ENCODE measurements at places on chromosomes 13 and 19. TPM values are rescaled to one million over a fixed set of nuclear protein-coding genes. Genes with fewer than 3 reads are reported as not detected.

TRPC4 gene
- total RNA-seq: 0.20 TPM

ZNF567 gene
- total RNA-seq: 11.0 TPM

C3 gene
- total RNA-seq: 658 TPM

GRCh38 chr13:48562296-48563066 is 29.6 kb upstream of the RCBTB2 start:
- H3K27ac ChIP-seq: no peak overlapping the region
- H3K4me3 ChIP-seq: no peak overlapping the region
- H3K36me3 ChIP-seq: no peaks in the 10 kb centered on the region
- no peaks in the 10 kb centered on the region for H3K27me3 ChIP-seq
- H3K4me1 ChIP-seq: no peaks in the 10 kb centered on the region

PSG3 gene
- not detected for total RNA-seq

DNA sequence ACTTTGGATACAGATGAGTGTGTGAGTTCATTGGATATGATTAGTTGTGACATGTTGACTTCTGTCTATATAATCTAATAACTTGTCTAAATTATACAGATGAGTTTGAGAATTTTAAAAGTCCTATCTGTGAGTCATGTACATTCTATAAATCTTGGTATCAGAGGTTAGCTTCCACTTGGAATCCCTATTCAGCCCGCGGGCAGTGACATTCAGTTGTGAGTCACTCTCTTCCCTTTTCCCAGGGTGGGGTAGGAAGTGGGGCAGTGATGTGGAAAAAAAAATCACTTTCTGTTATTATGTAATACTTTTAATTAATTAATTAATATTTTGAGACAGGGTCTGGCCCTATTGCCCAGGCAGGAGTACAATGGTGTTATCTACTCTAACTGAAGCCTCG is 33.0 kb upstream of the ZNF808 start:
- H3K4me1 ChIP-seq: no peaks in the 10 kb centered on the region
- no peak for DNase-seq
- H3K4me3 ChIP-seq: no peak overlapping the region
- no peaks in the 10 kb centered on the region for H3K27me3 ChIP-seq
- no peak overlapping the region for H3K27ac ChIP-seq
- no peaks in the 10 kb centered on the region for H3K36me3 ChIP-seq

DNA sequence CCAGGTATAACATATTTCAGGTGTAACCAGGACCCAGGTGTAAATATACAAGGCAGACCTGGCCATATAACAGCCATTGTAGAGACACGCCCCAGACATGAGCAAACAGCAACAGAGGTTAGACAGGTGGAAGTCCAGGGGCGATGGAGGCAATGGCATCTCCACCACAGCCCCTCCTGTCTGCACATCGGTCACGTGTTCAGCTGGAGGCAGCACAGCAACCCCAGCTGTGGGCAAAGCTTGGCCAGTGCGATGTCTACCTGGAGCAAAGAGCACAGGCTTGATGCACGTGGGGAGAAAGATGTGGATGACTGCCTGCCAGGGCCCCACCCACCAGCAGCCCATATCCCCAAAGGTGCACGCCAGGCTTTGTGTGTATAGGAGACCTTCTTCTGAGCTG is 4.4 kb downstream of the CYP4F2 start:
- no peaks in the 10 kb centered on the region for H3K27me3 ChIP-seq
- no peaks in the 10 kb centered on the region for H3K36me3 ChIP-seq
- H3K4me3 ChIP-seq: no peak overlapping the region

GRCh38 chr13:107974409-107974808 is 240.9 kb downstream of the LIG4 start:
- no peaks in the 10 kb centered on the region for H3K36me3 ChIP-seq
- no peak overlapping the region for H3K27ac ChIP-seq
- DNase-seq: no peak

AKAP8 gene
- total RNA-seq: 38.0 TPM

AXL gene
- 118 TPM for total RNA-seq

FAM216B gene
- total RNA-seq: not detected

GRCh38 chr13:97582170-97582569 is 148.2 kb downstream of the RAP2A start:
- H3K27me3 ChIP-seq: peaks cover 11% of the 10 kb centered on the region
- no peaks in the 10 kb centered on the region for H3K36me3 ChIP-seq
- no peaks in the 10 kb centered on the region for H3K4me1 ChIP-seq
- DNase-seq: no peak

- peak overlapping the region; percentile 18 for H3K4me3 ChIP-seq
- H3K4me1 ChIP-seq: peaks cover 19% of the 10 kb centered on the region
- H3K27me3 ChIP-seq: no peaks in the 10 kb centered on the region
Measured at GRCh38 chr19:41409288-41409687, 11.7 kb downstream of the BCKDHA start.

SIRT2 gene
- 51.7 TPM for total RNA-seq

CD22 gene
- 5.9 TPM for total RNA-seq

CAMSAP3 gene
- 26.0 TPM for total RNA-seq

CCL25 gene
- total RNA-seq: not detected

SLITRK6 gene
- not detected for total RNA-seq

CD209 gene
- not detected for total RNA-seq

YJU2 gene
- 10.4 TPM for total RNA-seq

DNA sequence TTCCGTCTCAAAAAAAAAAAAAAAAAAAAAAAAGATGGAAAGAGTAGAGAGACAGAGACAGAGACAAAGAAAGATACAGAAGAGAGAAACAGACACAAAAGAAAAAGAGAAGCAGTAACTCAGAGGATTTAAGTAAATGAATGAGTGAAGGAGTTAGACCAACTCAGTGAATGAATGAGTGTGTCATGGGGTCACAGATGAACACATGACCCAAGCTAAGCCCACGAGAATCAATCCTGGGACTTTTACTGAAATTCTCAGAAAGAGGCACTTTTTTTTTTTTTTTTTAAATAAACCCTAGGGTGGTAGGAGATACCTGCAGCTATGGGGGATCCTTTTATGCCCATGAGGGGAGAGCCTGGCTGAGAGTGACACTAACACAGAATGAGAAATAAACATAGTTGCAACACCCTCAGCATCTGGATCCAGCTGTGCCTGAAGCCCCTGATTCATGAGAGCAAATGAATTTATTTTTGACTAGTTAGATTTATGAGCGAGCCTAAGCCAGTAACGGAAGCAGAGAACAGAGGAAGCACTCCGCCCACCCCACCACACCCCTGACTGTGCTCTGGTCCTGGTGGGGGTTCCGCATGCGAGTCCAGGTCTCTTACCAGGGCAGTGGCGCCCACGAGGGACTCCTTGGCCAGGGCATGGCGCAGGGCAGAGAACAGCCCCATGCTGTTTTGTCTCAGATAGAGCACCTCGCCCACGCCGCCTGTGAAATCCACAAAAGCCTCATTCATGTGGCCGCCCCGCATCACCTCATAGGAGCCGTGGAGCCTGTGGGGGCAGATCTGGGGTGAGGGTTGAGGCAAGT is 4.6 kb downstream of the CAPN12 start:
- H3K4me3 ChIP-seq: no peak overlapping the region
- no peak overlapping the region for H3K27ac ChIP-seq
- H3K36me3 ChIP-seq: peaks cover 64% of the 10 kb centered on the region
- DNase-seq: no peak
- H3K27me3 ChIP-seq: no peaks in the 10 kb centered on the region

C19orf67 gene
- total RNA-seq: not detected

GRCh38 chr19:15210323-15210781 is 9.6 kb upstream of the NOTCH3 start:
- no peaks in the 10 kb centered on the region for H3K36me3 ChIP-seq
- H3K4me3 ChIP-seq: no peak overlapping the region
- H3K27ac ChIP-seq: no peak overlapping the region
- peak; percentile 32 for DNase-seq

DNA sequence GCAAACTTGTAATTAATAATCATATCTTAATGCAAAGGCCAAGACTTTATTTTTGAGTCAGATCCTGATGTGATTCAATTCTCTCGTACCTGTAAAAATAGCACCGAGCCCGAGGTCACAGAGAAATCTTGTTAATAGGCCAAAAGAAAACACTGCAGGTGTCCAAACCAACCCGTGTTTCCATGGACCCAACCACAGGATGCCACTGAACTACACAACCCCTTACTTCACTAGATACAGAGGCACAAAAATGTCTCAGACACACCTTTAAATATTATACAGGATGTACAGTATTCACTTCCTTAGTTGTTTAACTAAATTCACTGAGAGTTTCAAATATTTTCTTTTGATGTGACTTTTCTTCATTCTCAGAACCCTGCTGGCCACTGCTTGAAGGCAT is 530.9 kb downstream of the MYO16 start:
- H3K36me3 ChIP-seq: peaks cover 5% of the 10 kb centered on the region
- no peak for DNase-seq
- peaks cover 32% of the 10 kb centered on the region for H3K4me1 ChIP-seq

GRCh38 chr13:105937451-105937850 is 598.0 kb downstream of the EFNB2 start:
- no peaks in the 10 kb centered on the region for H3K4me1 ChIP-seq
- no peaks in the 10 kb centered on the region for H3K36me3 ChIP-seq
- no peaks in the 10 kb centered on the region for H3K27me3 ChIP-seq
- H3K27ac ChIP-seq: no peak overlapping the region

GRCh38 chr13:39556866-39557265 is 46.1 kb downstream of the LHFPL6 start:
- no peak overlapping the region for H3K27ac ChIP-seq
- no peaks in the 10 kb centered on the region for H3K4me1 ChIP-seq
- H3K36me3 ChIP-seq: no peaks in the 10 kb centered on the region
- no peak overlapping the region for H3K4me3 ChIP-seq
- peaks cover 13% of the 10 kb centered on the region for H3K27me3 ChIP-seq

GRCh38 chr13:51420681-51421490 is 31.9 kb downstream of the INTS6 start:
- H3K36me3 ChIP-seq: no peaks in the 10 kb centered on the region
- no peak for DNase-seq
- no peak overlapping the region for H3K27ac ChIP-seq
- peaks cover 12% of the 10 kb centered on the region for H3K4me1 ChIP-seq
- no peak overlapping the region for H3K4me3 ChIP-seq

DNA sequence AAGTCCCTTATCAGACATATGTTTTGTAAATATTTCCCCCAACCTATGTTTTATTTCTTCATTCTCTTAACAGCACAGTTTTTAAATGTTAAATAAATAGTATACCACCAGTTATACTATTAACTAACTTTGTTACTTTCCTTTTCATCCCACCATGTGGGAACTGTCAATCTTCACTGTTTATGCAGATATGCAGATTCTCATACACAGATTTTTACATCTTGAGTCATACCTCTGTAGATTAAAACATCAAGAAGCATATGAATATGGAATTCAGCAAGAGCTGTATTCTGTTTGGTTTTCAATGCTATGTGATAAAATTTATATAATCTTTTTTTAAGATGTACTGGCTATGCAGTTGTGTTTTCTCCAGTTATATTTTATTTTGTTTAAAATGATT is 566.3 kb downstream of the LIG4 start:
- H3K27me3 ChIP-seq: no peaks in the 10 kb centered on the region
- H3K4me3 ChIP-seq: no peak overlapping the region
- H3K36me3 ChIP-seq: no peaks in the 10 kb centered on the region

NLRP8 gene
- not detected for total RNA-seq

DNA sequence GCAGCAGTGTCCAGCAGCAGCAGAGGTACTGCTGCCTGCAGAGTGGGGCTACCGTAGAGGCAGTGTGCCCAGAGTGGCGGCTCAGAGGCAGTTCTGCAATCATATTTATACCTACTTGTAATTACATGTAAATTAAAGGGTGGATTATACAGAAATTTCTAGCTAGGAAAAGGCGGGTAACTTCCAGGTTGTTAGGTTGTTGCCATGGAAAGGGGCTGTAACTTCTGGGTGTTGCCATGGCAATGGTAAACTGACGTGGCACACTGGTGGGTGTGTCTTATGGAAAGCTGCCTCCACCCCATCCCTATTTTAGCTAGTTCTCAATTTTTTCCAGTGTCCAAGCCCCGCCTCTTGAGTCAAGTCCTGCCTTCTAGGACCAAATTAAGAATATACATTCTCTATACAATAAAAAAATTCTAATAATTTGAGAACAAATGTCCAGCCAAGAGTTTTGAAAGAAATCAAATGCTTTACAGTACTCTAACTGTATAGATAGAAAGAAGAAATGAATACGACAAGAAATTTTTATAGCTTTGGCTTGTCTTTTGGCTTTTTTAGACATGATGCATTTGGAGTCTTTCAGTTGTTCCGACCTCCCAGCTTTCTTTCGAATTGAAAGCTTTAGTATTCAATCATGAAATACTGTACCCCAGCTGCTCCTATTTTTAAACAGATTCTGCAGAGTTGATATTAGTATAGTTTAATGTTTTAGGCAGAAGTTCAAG is 816.6 kb downstream of the DIAPH3 start:
- H3K36me3 ChIP-seq: no peaks in the 10 kb centered on the region
- H3K4me3 ChIP-seq: no peak overlapping the region
- no peaks in the 10 kb centered on the region for H3K4me1 ChIP-seq

DNA sequence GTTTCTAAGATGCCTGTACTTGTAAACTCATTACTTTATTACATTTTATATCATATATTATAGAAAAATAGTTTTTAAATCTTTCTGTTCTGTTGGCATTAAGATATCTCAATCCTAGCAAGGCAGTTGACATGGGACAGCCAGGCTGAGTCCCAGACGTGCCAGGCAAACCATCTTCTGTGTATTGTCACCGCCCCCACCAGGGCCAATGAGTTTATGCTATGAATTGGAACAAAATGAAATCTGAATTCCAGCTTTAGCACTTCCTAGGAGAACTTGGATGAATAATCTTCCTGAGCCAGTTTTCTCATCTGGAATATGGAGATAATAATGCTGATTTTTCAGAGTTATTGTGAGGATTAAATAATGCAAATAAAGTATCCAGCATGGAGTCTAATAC is 79.9 kb upstream of the GSX1 start:
- H3K27me3 ChIP-seq: peaks cover 13% of the 10 kb centered on the region
- DNase-seq: peak; percentile 5
- H3K36me3 ChIP-seq: no peaks in the 10 kb centered on the region
- no peaks in the 10 kb centered on the region for H3K4me1 ChIP-seq
- no peak overlapping the region for H3K27ac ChIP-seq
- no peak overlapping the region for H3K4me3 ChIP-seq

TUBB4A gene
- total RNA-seq: 1.5 TPM

CDX2 gene
- total RNA-seq: not detected

- H3K4me3 ChIP-seq: peak overlapping the region; percentile 69
- peak; percentile 12 for DNase-seq
- no peaks in the 10 kb centered on the region for H3K4me1 ChIP-seq
- H3K27ac ChIP-seq: peak overlapping the region; percentile 61
Measured at GRCh38 chr13:30690282-30691188, 44.8 kb upstream of the ALOX5AP start.

IZUMO1 gene
- total RNA-seq: 0.31 TPM

- H3K27me3 ChIP-seq: no peaks in the 10 kb centered on the region
- H3K4me3 ChIP-seq: no peak overlapping the region
- no peaks in the 10 kb centered on the region for H3K4me1 ChIP-seq
- no peak for DNase-seq
- H3K36me3 ChIP-seq: no peaks in the 10 kb centered on the region
- no peak overlapping the region for H3K27ac ChIP-seq
Measured at GRCh38 chr13:110925023-110925612, 10.2 kb upstream of the ANKRD10 start.

GRCh38 chr13:47158593-47158992 is 261.7 kb upstream of the HTR2A start:
- H3K36me3 ChIP-seq: no peaks in the 10 kb centered on the region
- H3K4me3 ChIP-seq: no peak overlapping the region
- no peaks in the 10 kb centered on the region for H3K27me3 ChIP-seq
- no peak overlapping the region for H3K27ac ChIP-seq
- no peak for DNase-seq
